ENCODE measurements at places on chromosomes 4 and X. TPM values are rescaled to one million over a fixed set of nuclear protein-coding genes. Genes with fewer than 3 reads are reported as not detected.

The PABPC5 gene
- not detected for polyA plus RNA-seq

The OTUD6A gene
- polyA plus RNA-seq: not detected

The FAT1 gene
- polyA plus RNA-seq: not detected

The PF4V1 gene
- not detected for polyA plus RNA-seq

The RAB33A gene
- polyA plus RNA-seq: 21.1 TPM

The FGFBP2 gene
- polyA plus RNA-seq: 17.7 TPM

The GABRQ gene
- not detected for polyA plus RNA-seq

The RIPPLY1 gene
- not detected for polyA plus RNA-seq

The WWC2 gene
- 1.0 TPM for polyA plus RNA-seq

The MAPK10 gene
- not detected for polyA plus RNA-seq

The NEUROG2 gene
- polyA plus RNA-seq: not detected

The VCX3A gene
- polyA plus RNA-seq: not detected

The COX18 gene
- polyA plus RNA-seq: 8.4 TPM

The GLUD2 gene
- polyA plus RNA-seq: 0.60 TPM

The MAGEA1 gene
- not detected for polyA plus RNA-seq

The SLC10A6 gene
- polyA plus RNA-seq: not detected

The PAGE5 gene
- polyA plus RNA-seq: not detected

The SLC9B1 gene
- 1.9 TPM for polyA plus RNA-seq

The MANBA gene
- polyA plus RNA-seq: 16.7 TPM

The PAGE4 gene
- not detected for polyA plus RNA-seq

The MAML3 gene
- 1.4 TPM for polyA plus RNA-seq

The USP26 gene
- not detected for polyA plus RNA-seq

The TCP11X2 gene
- not detected for polyA plus RNA-seq

The PGAM4 gene
- not detected for polyA plus RNA-seq

The LIMCH1 gene
- polyA plus RNA-seq: not detected

The TMPRSS11B gene
- not detected for polyA plus RNA-seq

The EREG gene
- not detected for polyA plus RNA-seq

The BGN gene
- polyA plus RNA-seq: not detected

The ALB gene
- not detected for polyA plus RNA-seq

The GABRB1 gene
- not detected for polyA plus RNA-seq

The MAGEB10 gene
- not detected for polyA plus RNA-seq

The AFM gene
- not detected for polyA plus RNA-seq

All from naive thymus-derived CD8-positive, alpha-beta T cell (primary cell).